M059J (cell line): ENCODE measurements at places on chromosomes 1 and 21. TPM values are rescaled to one million over a fixed set of nuclear protein-coding genes. Genes with fewer than 3 reads are reported as not detected.

- no peak for DNase-seq
These were observed 78.3 kb upstream of the KCTD3 start for GRCh38 chr1:215488850-215489249.

- DNase-seq: no peak
These were observed 101.5 kb upstream of the RAB4A start for GRCh38 chr1:229169399-229169798.

DNA sequence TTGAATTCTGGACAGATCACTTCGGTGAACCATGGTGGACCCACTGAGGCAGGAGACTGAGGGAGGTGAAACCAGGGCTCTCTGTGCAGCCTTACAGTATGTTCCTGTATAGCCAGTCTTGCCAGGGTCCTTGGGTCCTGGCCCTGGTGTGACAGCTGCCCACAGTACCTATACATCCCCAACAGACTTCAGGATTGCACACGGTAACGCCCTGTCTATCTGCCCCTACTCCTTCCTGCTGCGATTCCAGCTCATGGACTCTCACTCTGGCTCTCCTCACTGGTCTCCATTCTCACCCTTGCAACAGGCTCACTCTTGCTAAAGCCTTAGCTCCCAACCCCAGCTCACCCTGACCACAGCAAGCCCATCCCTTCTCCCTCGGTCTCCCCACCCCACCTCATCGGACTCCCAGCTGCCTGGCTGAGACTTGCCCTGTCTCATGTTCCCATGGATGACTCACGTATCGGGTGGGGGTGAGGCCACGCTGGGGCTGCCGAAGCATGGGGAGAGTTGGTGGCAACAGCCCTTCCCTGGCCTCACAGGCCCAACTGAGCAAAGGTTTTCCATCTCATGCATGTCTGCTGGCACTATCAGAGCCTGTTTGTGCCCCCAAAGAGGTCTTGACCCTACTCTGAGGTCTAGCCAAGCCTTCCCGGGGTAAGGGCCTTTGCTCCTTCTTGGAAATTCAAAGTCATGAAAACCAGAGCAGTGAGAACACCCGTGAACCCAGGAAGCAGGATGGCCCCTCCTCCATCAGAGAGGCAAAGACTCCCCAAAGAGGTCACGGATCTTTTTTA lies 7.1 kb downstream of the PHLDA3 start:
- DNase-seq: peak; percentile 99

GRCh38 chr1:118073648-118074435 lies 111.2 kb downstream of the SPAG17 start:
- no peak for DNase-seq

Gene CELA3B
- not detected in 2 replicates for total RNA-seq

DNA sequence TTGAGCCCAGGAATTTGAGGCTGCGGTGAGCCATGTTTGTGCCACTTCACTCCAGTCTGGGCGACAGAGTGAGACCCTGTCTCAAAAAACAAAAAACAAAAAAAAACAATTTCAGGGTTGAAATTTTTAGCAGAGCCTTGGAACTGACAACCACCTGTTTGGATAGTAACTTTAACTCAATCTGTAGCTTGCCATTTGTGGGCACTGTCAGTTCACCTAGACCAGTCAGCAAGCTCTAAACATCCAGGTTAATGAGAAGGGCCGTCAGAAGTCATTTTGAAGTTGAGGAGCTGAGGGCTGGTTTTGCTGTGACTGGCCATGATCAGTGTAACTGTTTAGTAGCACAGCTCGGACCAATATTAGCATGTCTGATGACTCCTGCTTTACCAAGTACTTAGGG lies 8.4 kb downstream of the TRAPPC10 start:
- DNase-seq: no peak

DNA sequence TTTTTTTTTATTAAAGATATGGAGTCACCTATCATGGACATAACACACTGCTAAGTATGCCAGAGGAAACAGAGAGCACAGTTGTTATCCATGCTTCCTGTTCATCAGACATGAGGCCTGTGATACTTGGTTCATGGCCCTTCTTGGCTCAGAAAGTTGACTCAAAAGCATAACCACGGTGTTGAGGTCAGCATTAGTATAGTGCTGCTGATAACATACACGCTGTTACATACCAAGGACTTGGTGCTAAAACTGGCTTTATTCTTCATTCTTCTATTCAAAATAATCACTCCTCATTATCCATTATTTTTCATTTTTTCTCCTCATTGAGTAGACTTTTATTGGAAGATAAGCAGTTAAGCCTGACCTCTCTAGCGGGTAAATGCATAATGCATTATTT lies 464.1 kb downstream of the ADGRL2 start:
- DNase-seq: no peak

DNA sequence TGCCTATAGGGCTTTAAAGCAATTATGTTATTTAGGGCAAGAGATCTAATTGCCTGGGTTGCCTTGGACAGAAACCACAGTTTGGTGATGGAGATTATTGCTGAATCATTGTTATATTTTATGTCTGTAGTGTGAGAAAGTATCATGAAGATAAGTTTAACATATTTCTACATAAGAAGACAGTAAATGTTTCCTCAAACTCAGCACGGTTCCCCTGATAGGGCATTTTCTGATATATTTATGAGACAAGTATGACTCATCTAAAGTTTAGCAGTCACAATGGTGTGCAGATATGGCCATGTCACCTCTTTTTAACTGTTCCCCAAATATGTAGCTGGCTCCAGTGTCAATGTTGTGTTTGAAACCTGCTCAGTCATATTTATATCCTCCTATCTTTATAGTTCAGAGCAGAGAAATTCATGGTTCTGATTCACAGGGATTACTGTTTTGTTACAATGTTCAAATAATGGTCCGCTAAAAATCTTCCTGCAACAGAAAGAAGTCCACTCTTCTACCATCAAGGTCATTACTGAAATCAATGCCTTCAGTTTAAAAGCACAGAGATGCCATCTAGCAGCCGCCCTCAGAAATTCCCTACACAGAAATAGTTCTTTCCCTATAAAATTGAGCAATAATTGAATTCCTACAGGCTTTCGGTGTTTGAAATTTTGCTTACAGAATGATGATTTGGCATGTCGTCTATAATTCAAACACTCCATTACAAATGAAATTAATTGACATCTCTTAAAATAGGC lies 3.7 kb downstream of the OLFM3 start:
- DNase-seq: no peak

Gene COL8A2
- 1.7 and 2.2 TPM in 2 replicates for total RNA-seq

Gene LEFTY1
- total RNA-seq: 0.10 TPM in 1 of 2 replicates, not detected in the other

GRCh38 chr1:70041317-70042045 lies 163.9 kb downstream of the LRRC40 start:
- DNase-seq: no peak

- no peak for DNase-seq
These were observed 19.5 kb upstream of the AJAP1 start for GRCh38 chr1:4634793-4635406.

GRCh38 chr1:79899914-79900313 lies 893.4 kb upstream of the ADGRL4 start:
- DNase-seq: peak; percentile 45

GRCh38 chr1:228393268-228393701 lies 13.3 kb downstream of the TRIM11 start:
- DNase-seq: peak; percentile 35

Gene ARTN
- 4.0 and 4.4 TPM in 2 replicates for total RNA-seq

DNA sequence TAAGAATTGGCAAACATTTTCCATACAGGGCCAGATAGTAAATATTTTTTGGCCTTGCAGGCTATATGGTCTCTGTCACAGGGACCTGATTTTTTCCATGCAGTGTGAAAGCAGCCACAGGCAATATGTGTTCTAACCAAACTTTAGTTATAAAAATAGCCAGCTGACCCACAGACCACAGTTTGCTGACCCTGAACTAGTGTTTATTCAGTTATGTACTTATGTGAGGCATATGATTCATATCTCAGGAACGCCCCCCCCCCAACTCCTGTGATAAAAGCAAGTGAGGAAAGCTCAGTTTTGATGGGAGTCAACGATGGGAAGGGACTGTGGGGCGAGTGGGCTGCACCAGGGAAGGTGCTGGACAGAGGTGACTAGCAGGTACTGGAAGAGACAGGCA lies 80.1 kb downstream of the HMGB4 start:
- DNase-seq: peak; percentile 96

Gene F3
- total RNA-seq: 76.5 and 131 TPM in 2 replicates

Gene RAB7B
- 0.44 and 0.69 TPM in 2 replicates for total RNA-seq

DNA sequence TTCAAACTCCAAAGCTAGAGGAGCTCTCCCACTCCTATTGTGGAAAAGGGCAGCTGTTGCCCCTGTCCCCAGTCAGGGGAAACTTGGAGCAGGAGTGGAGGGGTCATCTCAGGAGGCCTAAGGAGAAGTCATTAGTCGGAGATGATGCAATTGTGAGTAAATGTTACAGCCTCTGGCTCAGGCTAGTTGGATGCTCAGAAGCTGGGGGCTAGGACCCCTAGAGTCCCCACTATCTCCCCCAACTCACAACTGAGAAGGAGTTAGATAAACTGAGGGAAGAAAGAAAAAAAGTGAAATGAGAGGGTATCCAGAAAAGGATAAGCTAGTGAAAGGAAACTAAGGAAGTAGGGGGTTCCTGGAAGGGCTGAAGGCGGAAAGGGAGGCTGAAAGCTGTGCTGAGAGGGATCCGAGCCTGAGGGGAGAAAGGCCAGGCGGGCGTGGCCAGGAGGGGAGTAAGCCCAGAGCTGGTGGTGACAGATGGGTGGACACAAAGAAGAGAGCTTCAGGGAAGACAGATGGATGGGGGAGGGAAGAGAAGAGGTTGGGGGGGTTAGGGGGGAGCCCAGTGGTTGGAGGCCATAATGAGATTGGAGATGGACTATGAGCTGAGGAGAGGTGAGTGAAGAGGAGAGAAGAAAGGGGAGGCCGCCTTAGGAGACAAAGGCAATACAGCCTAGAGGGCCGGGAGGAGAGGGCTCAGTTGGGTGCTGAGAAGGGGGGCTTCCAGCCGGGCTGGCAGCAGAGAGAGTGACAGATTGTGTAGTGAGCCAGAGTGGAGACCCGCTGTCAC lies 4.5 kb upstream of the NHLH1 start:
- DNase-seq: no peak

GRCh38 chr1:47431534-47431933 lies 6.3 kb upstream of the FOXD2 start:
- DNase-seq: peak; percentile 23

DNA sequence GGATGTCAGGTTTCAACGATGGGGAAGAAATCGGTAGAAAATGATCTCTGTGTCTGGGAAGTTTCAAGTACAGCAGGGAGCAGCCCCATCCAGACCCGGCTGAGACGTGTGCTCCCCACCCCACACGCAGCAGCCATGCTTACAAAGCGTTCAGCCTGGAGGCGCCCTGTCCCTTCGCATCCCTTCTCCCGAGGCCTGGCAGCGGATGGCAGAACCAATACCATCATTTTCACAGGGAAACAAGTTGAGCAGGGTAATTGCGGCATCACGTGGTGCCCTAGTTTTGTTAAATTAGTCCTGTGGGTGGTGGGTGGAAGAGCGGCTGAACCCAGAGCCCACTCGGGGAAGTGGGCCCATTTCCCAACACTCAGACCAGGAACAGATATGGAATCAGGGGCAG lies 23.9 kb downstream of the KCNAB2 start:
- no peak for DNase-seq

Gene CCDC17
- 0.10 TPM in 2 replicates for total RNA-seq

DNA sequence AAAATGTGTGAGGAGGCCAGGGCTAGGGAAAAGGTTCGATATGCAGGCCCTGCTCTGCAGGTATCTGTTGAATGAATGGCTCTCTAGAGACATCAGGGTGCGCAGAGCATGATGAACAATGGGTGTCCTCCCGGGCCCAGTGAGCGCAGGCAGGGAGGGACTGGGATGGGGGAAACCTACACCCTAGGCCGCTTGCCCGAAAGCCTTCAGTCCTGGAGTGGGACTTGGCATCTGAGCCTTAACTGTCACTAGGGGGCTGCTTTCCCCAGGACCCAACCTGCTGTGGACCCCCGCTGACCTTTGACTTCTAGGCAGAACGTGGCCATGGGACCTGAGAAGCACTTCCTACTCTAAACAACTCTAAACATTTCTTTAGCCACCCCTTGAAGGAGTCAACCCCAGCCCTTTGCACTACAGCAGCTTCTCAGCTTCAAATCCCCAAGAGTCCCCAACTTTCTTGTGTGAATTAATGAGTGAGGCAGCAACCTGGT lies 444 bp upstream of the MAP3K6 start:
- DNase-seq: no peak

Gene SLC44A3
- 1.4 and 2.8 TPM in 2 replicates for total RNA-seq

DNA sequence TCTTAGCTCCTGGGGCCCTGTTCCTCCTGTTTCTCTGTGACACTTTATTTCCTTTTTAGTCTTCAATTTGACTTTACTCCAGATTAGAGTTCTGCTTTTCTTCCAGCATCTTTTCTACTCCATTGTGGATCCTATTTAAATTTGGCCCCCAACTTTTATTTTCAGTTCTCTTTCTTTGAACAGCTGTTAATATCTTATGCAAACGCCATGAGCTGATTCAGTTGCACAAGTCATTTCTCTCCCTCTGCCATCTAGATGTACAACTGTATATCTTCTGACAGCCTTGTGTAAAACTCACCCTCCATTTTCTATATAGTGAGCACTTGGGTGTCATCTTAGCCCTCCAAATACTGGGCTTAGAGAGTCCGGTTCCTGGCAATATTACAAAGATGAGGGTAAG lies 42.2 kb downstream of the SPATA17 start:
- DNase-seq: no peak

GRCh38 chr21:38269576-38269936 lies 12.8 kb downstream of the KCNJ15 start:
- no peak for DNase-seq

Gene NOS1AP
- 0.76 and 0.79 TPM in 2 replicates for total RNA-seq

Gene ANKRD35
- 0.12 and 0.25 TPM in 2 replicates for total RNA-seq

DNA sequence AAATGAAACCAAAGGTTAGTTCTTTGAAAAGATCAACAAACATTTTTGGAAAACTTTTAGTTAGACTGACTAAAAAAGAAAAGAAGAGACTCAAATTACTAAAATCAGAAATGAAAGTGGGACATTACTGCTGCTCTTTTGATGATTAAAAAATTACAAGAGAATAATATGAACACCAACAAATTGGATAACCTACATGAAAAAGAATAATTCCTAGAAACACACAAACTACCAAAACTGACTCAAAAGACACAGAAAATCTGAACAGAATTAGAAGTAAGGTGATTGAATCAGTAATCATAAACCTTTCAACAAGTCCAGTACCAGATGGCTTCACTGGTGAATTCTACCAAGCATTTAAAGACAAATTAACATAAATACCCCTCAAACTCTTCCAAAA lies 5.6 kb downstream of the KIFAP3 start:
- no peak for DNase-seq
